GM04503 (cell line): ENCODE measurements at places on chromosomes 5 and 9.

DNA sequence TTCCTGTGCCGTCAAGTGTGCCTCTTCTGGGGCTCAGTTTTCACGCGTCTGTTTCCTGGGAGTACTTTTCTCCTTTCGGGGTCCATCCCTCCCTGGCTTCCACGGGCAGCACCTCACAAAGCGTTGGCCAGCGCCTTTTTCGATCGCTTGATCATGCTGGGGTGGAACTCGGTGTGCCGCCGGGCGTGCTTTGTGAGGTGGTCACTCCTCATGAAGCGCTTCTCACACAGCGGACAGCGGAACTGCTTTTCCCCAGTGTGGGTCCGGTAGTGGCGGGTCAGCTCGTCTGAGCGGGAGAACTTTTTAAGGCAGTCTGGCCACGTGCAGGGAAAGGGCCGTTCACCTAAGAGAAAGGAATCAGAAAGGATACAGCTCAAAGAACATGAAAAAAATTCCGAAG lies 26.8 kb downstream of the KLF9 start:
- DNase-seq: no peak

GRCh38 chr9:77013206-77013931 lies 6.1 kb upstream of the FOXB2 start:
- DNase-seq: no peak

GRCh38 chr5:83220331-83220730 lies 143.0 kb downstream of the XRCC4 start:
- DNase-seq: no peak

DNA sequence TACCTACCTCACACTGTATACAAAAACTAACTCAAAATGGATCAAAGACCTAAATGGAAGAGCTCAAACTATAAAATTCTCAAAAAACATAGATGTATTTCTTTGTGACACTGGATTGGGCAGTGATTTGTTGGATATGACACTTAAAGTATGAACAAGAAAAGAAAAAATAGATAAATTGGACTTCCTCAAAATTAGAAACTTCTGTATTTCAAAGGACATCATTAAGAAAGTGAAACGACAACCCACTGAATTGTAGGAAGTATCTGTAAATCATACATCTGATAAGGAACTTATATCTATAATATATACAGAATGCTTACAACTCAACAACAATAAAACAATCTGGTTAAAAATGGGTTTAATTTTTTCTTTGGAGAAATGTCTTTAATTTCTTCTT lies 96.7 kb downstream of the NRG2 start:
- no peak for DNase-seq

DNA sequence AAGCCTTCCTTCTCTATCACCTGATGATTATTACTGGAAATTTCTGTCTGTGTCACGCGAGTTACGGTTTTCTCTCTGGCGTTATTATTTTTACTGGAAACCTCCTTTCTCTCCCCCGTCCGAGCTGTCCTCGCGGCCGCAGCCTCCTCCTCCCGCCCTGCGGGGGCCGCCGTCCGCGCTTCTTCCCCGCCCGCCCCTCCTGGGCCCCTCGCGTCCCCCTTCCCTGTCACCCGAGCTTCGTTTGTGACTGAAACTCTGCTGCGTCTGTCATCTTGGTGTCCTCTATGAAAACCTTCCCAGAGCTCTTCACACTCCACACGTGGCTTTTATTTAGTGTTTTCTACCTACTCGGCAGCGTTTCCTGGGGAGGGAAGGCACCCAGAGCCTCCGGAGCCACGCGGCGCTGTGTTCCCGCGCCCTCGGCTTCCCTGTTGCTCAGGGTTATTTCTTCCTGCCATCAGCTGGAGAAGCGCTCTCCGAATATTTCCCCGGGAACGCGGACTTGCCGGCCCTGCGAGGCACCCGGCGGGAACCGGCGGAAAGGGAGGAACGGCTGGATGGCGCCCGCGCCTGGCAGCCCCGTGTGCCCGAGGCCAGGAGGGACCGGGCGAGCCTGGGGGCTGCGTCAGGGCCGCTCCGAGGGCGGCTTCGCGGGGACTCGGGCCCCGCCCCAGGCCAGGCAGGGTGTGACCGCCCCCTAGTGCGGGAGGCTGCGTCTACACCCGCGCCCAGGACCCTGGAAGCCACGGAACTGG lies 33.9 kb downstream of the TRIP13 start:
- no peak for DNase-seq
